ENCODE measurements at places on chromosomes 7 and 10.

GRCh38 chr7:30503274-30504212 is 1.1 kb downstream of the GGCT start:
- DNase-seq = no peak

DNA sequence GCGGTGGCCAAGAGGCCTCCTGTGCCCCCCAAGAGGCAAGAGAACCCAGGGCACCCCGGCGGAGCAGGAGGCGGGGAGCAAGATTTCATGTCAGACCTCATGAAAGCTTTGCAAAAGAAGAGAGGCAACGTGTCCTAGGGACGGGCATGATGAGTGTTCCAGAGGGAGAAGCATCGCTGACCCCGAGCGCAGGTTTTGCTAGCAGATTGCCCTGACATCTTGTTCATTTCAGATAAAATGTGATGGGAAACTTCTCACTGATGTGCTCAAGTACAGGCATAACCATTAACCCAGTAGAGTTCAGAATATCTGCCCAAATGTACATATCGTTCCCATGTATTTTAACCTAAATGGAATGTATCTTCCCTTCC is 129.2 kb downstream of the APBB1IP start:
- DNase-seq = no peak

DNA sequence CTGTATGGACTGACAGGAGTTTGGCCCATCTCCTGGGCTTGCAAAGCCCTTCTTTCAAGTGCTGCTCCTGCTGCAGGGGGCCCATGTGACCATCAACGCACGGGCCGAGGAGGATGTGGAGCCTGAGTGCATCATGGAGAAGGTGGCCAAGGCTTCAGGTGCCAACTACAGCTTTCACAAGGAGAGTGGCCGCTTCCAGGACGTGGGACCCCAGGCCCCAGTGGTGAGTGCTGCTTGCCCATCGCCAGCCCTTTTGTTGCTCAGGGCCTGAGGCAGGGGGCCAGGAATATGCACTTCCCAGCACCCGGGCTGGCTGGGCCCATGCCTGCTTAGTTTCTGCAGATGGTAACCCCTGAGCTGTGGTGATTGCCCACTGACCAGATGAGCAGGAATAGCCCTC is 8.7 kb downstream of the PGAM2 start:
- no peak for DNase-seq

- peak; percentile 79 for DNase-seq
These were observed 5.2 kb upstream of the BRI3 start for GRCh38 chr7:98276241-98276761.

DNA sequence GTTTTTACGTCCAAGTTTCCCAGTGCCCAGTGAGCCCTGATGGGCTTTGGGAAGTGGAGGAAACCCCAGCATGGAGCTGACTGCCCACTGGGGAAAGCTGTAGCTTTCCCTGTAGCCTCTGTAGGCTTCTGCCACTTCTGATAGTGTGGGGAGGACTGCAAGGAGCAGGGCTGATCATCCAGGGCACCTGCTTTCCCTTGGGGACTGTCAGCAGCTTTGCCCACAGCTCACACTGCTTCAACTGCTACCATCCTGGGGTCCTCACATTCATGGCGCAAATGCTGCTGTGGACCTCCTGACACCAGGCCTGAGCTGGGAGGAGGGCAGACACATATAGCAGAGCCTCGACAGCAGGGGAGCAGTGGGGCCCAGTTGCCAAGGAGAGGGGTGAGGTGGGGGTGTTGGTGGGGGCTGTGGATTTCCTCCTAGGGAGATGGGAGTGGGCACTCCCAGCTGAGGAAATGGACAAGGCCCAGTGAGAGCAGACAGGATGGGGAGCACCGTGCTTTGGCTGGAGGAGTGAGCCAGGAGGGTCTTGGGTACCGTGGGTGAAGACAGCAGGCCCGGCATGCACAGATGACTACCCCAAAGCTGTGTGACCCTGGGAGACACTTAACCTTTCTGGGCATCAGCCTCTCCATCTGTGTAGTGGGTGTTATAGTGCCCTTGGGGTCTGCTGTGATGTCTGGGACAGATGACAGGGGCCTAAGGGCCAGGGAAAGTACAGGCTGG is 16.2 kb downstream of the RAMP3 start:
- DNase-seq = no peak

- DNase-seq = no peak
These were observed 9.2 kb upstream of the GPR15LG start for GRCh38 chr10:84164442-84164841.

DNA sequence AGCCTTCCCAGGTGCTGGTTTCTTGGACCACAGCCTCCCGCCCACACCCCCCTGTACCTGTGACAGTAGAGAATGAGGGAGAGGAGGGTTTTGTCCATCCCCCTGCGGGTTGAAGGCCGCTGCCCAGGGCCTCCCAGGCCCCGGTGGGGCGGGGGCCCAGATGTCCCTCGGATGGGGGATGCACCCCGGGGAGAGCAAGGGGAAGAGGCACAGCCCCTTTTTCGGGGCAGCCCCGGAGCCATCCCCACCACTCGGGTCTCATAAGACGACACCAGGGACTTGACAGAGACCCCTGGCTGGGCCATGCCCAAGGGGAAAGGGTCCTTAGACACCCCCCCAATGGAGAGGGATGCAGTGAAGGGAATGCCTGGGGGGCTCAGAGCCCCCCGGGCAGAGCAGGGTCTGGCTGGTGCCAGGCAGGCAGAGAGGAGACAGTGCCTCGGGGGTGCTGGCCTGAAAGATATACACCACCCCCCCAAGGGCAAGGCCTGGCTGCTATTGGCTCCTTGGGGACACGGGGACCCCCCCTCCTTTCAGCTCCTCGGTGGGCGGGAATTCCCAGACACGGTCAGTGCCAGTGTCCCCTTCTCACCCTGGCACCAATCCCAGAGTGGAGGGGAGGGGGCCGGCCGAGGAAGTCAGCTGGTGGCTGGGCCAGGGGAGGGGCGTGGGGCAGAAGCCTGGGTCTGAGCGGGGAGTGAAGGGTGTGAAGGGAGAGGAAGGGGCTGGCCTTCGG is 3.7 kb upstream of the SPACDR start:
- DNase-seq = no peak

GRCh38 chr10:69089638-69090599 is 2.0 kb downstream of the SRGN start:
- DNase-seq = peak; percentile 45

- no peak for DNase-seq
These were observed 119.0 kb downstream of the ZFAND4 start for GRCh38 chr10:45553613-45554012.

- DNase-seq = no peak
These were observed 9.6 kb upstream of the EBF3 start for GRCh38 chr10:129973674-129974059.

DNA sequence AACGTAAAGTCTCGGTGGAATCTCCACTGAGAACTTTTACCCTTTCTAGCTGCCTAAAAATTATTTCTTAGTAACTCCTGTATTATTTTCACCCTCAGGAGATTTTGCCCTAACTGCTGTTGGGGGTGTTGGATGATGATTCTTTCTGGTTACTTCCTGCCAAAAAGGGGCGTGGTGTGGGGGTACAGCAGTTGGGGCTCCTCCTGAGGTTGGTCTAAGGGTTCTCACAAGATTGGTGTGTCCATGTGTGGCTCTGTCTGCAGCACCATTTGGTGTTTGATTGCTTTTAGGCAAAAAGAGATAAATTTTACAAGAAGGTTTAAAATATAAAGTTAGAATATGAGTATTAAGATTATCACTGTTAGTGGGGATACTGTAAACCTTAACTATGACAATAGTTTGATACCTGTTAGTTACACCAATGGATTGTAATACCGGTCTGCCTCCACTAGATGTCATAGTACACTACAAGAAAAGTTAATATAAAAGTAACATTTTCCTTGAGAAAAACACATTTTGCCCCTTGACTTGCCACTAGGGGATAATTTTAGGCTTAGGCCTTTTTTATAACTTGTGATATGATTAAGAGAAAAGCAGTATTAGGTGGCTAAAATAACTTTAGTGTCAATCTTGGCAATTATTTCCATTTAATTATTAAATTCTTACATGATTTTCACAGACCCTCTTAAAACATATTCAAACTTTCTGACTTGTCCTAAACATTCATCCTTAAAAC is 928.7 kb downstream of the IPMK start:
- peak; percentile 47 for DNase-seq

- no peak for DNase-seq
These were observed 5.3 kb downstream of the ARPC1A start for GRCh38 chr7:99331002-99331401.

DNA sequence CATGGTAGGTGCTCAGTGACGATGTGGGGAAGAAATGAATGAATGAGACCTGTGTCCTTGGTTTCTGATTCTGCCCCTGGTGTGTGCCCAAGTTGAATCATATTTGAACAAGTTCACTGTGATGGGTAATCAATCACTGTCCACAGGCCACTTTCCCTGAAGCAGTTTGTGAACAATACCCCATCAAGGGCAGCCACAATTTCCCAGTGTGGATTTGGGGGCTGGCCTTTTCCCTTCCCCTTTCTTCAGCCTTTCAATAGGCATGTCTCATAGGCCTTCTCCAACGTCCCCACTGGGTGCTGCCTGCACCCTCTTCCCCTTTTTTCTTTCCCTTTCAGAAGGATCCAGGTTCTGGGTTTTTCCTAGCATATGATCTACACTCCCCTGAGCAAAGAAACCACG is 64.7 kb downstream of the CREB5 start:
- no peak for DNase-seq

DNA sequence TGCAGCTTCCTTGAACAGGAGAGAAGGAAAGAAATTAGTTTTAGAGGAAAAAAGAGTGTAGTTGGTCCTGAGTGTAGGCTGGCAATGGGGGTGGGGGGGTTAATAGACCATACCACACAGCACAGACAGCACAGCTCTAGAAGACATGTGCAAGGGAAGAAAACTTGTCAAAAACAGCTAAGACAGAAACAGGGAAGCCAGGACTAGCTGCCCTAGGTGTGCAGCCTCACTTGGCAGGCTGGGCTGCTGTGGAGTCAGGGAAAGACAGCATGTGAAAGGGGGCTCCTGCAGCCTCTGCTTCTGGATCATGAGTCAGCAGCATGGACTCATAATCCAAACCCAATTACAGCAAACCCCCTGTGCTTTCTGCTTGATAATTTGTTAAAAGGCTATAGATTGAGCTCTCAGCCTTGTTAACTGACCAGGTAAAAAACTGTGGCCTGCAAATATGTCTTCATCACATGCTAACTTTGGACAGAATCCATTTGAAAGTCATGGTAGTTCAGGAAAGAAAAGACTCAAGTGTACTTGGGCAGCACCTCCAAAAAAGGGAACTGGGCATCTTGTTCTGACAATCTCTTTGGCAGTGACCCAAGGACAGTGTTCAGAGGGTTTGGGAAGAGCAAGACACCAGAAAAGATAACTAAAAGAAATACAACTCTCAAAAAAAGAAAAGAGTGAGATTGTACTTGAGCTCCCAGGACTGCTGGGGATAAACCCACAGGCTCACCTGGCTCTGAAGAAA is 142.2 kb upstream of the VWC2 start:
- no peak for DNase-seq

DNA sequence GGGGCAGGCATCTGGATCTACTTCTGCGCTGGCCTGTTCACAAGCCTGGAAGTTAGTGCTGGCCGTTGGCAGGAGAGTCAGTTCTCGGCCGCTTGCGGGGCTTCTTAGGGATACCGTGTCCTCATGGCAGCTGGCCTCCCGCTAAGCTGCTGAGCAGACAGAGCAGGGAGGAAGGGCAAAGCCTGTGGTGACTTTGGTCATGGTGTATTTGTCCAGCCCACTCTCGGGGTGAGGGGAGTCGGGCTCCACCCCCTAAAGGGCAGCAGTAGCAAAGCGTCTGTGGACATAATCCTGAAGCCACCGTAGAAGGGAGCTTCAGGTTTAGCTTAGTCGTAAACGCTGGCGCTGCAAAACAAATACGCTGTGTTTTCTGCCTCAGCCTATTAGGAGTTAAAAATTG is 12.2 kb downstream of the UBE3C start:
- no peak for DNase-seq

DNA sequence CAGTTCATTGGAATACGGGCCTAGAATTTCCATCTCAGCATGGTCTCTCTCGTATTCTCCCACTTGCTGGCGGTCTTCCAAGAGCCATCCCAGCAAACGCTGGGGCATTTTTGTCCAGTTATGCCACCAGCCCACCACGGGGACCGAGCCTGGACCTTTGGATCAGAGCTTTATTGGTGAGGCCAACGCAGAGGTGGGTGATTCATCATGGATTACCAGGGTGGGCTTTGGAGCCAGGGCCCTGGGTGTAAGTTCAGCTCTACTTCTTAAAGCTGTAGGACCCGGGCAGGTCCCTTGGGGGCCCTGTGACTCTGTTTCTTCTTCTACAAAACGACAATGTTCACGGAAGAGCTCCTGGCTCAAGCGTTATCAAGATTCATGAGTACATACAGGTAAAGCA is 22.7 kb upstream of the PITRM1 start:
- DNase-seq = no peak

DNA sequence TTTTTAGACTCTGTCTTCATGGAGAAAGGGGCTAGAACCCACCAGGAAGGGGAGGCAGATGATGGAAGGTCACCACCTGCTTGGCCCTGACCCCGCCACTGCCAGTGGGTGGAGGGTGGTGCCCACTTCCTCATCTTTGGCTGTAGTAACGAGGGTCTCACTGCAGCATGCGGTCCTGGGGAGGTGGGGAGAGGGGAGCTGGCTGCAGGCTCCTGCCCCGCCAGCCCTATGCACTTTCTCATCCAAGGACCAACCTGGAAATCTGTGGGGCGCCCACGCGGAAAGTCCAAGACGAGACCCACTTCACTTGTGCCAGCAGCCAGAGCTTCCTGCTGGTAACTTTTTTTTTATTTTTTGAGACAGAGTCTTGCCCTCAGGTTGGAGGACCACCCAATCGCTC is 101.0 kb downstream of the CUX1 start:
- DNase-seq = no peak

DNA sequence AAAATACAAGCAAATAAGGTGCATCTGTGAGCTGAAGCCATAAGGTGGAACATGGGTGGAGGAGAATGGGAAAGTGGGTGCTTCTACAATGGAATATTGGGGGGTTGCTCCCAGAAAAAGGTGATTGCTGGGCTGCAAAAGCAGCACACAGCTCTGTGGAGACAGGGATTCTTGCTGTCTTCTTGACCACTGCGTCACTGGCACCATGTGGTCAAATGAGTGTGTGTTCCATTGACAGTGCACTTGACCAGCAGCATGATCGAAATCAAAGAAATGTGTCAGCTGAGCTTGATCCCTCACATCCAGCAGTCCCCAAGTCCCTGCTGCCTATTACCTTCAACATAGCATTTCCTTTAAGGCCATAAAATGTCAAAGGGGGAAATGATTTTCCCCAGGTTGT is 56.2 kb downstream of the GPR26 start:
- DNase-seq = no peak

DNA sequence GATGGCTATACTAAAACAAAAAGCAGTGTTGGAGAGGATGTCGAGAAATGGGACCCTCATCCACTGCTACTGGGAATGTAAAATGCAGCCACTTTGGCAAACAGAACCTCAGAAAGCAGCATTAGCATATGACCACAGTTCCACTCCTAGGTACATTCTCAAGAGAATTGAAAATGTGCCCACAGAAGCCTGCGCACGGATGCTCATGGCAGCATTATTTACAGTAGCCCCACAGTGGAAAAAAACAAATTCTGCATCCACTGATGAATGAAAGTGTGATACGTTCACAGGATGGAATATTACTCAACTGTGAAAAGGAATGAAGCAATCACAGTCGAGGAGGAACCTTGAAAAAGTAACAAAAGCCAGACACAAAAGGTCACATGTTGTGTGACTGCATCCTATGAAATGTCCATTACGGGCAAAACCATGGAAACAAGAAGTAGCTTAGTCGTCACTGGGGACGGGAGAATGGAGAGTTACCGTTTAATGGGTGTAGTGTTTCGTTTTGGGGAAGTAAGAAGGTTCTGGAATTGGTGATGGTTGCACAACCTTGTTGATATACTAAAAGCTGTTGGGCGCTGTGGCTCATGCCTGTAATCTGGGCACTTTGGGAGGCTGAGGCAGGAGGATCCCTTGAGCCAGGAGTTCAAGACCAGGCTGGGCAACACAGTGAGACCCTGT is 2.5 kb upstream of the UPK3B start:
- peak; percentile 6 for DNase-seq
